RWPE2 (cell line): ENCODE measurements at places on chromosomes 16 and 17.

DNA sequence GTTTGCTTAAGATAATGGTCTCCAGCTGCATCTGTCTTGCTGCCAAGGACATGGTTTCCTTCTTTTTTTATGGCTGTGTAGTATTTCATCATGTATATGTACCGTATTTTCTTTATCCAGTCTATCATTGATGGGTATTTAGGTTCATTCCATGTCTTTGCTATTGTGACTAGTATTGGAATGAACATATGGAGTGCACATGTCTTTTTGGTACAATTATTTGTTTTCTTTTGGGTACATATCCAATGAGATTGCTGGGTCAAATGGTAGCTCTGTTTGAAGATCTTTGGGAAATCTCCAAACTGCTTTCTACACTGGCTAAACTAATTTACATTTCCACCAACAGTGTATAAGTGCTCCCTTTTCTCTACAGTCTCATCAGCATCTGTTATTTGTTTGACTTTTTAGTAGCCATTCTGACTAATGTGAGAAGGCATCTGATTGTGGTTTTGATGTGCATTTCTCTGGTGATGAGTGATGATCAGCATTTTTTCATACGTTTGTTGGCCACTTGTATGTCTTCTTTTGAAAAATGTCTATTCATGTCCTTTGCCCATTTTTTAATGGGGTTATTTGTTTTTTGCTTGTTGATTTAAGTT lies 66.2 kb downstream of the TNFRSF13B start:
- DNase-seq, result no peak

DNA sequence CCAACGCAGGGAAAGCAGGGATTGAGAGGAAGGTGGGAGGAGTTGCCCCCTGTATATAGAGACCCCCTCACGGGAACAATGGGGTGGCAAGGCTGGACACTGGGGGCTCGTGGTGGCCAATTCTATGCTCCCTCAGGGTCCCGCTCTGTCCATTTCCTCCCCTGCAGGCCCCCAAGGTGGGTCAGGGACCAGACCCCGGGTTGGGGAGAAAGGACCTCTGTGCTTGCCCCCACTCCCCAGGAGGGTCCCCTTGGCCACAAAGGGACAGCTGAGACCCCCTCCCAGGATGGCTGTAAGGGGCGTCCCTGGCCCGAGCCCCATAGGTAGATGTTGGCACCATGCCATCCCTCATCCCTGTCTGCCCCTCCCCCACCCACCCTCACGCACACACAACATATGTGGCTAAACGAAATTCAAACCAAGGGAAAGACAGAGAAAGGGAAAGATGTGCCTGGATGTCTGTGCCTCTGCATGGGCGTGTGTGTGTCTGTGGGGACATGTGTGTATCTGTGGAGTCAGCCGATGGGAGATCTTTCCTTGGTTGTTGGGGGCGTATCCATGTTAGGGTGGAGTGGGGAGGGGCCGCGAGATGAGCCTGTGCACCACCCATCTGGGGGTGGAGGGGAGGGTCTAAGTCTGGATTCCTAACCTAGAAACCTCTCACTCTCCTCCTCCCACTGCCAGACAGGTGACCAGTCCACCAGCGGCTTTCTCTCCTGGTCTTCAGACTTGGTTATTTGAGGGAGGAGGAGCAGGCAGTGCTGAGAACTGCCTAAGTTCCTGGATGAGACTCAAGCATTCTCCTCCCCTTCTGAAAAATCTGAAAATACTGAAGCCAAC lies 642 bp upstream of the NEUROD2 start:
- DNase-seq, result no peak

GRCh38 chr17:46964315-46965265 lies 14.5 kb downstream of the RPRML start:
- no peak for DNase-seq

DNA sequence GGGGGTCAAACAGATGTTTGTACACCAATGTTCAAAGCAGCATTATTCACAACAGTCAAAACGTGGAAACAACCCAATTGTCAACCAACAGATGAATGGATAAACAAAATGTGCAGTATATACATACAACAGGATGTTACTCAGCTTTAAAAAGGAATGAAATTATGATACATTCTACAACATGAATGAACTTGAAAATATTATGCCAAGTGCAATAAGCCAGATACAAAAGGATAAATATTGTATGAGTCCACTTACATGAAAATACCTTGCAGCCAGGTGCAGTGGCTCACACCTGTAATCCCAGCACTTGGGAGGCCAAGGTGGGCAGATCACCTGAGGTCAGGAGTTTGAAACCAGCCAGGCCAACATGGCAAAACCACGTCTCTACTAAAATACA lies 39.9 kb downstream of the UBE2G1 start:
- no peak for DNase-seq

- no peak for DNase-seq
Observed at GRCh38 chr17:652314-652713, 62.3 kb downstream of the VPS53 start.

GRCh38 chr16:643050-643368 lies 1.4 kb downstream of the MCRIP2 start:
- no peak for DNase-seq

- DNase-seq, result no peak
Observed at GRCh38 chr17:27230996-27231395, 62.9 kb upstream of the WSB1 start.

DNA sequence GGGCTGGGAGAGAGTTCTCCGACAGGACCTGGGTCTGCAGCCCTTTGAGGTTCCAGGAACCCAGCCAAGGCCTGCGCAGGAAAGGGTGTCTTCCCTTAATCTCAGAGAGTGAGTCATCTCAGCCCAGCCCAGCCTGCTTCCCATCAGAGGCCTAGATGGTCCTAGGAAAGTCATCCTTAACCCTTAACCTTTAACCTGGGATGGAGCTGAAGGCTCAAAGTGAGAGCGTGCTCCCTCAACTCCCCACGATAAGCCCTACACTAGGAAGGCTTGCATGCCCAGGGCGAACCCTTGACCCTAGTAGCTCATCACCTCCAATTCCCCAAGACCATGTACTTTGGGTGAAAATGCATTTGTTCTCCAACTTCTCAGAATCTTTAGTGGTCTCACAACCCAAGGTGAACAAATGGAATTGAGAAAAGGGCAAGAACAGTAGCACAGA lies 4.8 kb upstream of the ATXN7L3 start:
- DNase-seq, result peak; percentile 76

DNA sequence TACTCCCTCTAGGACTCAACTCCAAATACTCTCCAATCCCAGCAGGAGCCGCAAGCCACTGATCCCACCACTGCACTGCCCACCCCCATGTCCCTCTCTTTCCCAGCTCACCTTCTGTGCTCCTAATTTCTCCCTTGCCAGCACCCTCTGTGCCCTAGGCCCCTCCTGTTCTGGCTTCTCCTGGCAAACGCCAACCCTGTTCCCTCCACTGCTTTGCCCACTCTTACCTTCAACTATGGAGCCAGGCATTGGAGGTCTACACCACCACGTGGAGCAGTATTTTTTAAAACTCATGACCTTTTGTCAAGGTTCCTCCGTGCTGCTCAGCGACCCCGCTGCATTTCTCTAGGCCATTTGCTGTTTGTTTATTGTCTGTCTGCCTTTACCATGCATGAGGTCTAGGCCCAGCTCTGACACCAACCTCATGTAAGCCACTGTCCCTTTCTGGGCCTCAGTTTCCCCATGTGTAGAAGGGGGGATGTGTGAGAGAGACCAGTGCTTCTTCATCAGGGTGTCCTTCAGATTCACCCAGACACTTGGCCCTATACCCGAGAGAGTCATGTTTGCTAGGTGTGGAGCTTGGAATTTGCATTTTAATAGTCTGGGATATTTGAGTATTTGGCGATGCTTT lies 4.6 kb downstream of the CCDC102A start:
- DNase-seq, result peak; percentile 23

DNA sequence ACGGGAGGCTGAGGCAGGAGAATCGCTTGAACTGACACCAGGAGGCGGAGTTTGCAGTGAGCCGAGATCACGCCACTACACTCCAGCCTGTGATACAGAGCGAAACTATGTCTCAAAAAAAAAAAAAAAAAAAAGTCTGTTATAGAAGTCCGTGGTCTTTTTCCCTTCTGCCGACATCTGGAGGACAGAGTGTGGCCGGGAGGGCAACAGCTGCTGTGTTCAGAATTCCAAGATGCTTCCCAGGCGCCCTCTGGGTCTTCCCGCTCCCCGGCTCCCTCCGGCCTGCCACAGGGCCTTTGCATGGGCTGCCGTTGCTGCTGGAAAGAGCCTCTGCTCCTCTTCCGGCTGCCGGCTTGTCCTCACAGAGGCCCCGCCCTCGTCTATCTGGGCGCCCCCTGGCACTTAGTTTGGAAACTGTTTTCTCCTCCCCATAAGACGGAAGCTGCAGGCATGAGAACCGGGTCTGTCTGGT lies 2.4 kb upstream of the CACNA1H start:
- DNase-seq, result no peak

- DNase-seq, result no peak
Observed at GRCh38 chr16:12320298-12320706, 343.8 kb downstream of the SNX29 start.

DNA sequence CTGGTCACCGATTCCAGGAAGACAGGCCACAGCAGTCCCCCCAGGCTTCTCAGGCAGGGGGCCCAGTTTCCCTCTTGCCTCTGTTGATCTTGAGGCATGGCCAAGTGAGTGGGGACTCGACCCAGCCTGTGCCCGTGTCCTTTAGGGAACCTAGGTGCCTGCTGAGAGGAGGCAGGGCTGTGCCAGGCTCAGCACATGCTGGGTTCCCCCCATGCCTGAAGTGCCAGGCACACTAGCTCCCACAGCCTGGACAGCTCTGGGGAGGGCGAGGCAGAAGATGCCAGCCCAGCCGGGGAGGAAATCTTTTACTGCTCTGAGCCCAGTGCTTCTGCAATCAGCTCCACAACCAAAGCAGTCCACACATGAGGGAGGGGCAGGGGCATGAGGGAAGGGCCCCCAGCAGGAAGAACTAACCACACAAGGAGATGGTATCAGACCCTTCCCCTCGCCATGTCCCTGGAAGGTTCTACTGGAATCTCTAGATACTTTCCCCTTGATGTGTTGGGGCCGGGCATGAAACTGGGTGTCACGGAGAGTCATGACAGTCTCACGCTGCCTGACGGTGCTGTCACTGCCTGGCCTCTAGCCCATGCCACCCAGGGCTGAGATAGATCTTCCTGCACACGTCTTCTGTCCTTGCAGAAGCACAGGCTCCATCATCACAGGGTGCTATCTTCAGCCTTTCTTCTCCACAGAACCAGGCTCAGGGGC lies 25.5 kb downstream of the MYO18A start:
- DNase-seq, result no peak
